ENCODE measurements at places on chromosomes 13 and 19. TPM values are rescaled to one million over a fixed set of nuclear protein-coding genes. Genes with fewer than 3 reads are reported as not detected.

DNA sequence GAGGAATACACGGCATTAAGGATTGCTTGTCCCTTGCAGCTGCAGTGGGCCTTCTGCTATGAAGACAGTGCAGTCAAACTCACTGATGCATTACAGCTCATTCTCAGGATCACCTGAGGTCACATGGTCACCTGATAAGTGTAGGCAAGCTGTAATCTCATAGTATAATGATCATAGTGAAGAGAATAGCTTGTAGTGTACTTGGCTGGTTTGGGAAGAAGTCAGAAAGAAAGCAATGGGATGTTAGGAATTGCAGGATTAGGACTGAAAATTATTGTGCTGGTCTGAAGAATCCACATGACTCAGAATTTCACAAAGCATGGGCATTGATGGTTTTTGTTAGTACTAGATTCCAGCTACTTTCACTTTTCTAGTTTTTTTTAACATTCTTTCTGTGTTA, 76.7 kb downstream of the MBNL2 start:
- no peak for DNase-seq

DNA sequence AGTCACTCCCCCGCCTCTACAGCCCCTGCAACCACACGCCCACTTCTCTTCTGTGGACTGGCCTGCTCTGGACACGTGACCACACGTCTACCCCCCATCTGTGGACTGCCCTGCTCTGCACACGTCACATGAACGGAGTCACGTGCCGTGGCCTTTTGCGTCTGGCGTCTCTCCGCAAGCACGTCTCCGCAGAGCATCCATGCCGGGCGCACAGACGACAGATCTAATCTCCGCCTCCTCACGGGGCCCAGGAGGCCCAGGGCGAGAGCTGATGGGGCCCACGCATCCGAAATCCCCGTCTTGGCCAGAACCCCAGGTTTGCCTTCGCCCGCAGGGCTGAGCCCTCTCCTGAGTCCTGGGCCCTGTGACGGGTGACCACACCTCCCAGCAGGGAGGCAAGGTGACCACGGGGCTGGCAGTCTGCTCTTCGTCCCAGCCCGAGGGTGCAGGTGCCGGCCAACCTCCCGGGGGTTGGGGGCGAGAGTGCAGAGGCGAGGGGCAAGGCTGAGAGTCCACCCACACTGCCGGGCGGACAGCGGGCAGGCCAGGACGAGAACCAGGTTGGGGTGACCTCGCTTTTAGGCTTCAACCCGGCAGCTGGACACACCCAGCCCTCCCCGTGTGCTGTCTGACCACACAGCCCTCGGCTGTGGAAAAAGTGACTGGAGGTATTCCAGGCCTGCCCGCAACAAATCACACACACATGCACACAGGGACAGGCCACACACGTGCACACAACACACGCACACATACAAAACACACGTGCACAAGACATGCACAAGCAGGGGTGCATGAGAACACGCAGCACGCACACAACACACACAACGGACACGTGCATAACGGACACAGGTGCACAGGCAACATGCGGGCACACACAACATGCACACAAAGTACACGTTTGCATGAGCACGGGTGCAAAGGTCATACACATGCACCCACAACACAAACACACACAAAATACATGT, 3.9 kb downstream of the SBNO2 start:
- peak; percentile 84 for DNase-seq

DNA sequence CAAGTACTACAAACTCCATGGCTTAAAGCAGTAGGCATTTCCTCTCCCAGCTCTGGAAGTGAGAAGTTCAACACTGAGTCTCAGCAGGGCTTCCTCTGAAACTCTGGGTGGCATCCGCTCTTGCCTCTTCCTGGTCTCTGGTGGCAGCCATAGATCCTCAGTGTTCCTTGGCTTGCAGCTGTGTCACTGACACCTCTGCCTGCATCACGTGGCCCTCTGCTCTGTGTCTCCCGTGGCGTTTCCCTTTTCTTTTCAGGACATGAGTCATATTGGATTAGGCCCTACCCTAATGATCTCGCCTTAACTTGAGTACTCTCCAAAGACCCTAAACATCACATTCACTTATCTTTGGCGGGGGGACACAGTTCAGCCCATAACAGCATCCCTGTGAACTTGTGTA, 466.7 kb downstream of the MYO16 start:
- no peak for DNase-seq

DNA sequence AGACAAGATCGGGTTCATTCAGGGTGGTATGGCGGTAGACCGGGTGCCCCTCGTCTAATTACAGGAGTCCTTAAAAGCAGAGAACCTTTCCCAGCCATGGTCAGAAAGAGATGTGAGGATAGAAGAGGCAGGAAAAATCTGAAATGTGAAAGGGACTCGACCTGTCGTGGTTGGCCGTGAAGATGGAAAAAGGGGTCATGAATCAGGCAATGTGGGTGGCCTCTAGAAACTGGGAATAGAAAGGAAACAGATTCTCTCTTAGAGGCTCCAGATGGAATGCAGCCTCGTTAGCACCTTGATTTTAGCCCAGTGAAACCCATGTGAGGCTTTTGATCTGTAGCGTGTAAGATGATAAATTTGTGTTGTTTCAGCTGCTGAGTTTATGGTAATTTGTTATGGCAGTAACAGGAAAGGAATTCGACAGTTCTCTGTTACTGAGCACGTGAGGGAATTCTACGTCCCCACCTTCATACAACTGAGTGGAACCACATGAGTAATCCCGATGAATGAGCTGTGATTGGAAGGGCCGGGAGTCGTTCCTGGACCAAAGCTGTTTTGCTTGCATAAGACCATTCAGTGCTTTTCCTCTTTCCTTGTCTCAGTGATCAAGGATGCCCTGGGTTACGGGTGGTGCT, 11.0 kb upstream of the CA11 start:
- DNase-seq, result no peak

DNA sequence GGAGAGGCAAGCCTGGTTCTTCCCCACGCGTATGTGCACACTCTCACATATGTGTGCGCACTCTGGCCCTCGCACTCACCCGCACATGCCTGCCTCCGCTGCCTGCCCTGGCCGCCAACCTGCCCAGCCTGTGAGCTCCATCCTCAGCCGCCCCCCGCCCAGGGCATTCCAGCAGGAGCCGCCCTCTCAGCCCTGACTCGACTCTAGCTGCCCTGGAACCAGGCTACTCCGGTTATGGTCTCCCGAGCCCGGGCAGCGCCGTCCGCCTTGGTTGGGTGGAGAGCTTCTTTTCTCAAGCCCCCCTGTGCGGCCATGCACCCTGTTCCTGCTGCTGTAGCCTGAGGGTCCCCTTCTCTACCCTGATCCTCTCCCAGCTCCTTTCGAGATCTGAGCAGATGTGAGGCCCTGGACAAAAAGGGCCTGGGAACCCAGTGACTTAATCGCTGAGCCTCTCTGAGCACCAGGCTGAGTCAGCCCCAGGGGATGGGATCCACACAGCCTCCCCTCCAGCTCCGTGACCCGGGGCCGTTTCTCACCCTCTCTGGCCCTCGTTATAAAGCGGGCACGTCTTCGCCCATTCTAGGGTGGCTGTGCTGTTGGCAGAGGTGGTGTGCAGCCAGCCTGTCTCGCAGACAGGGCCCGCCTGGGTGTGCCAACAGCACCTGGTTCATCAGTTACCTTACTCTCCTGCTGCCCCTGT, 191.5 kb downstream of the TEX29 start:
- DNase-seq, result peak; percentile 74

DNA sequence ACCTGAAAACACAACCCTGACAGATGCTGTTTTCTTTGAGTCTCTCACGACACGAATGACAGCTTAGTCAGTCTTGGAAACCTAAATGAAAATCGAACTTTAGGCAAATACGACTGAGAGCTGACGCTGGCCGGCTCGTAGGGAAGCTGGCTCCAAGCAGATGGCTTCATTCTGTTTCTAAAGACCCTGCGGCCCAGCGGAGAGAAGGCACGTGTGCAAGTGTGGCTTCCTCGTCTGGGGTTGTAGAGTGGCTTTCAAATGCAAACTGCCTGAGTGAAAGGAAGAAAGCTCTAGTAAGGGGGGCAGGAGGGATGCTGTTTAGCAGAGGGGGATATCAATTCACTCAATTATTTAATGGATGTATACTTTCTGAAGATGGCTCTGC, 26.1 kb upstream of the TIMM44 start:
- no peak for DNase-seq

FLT3LG gene
- 12.0 TPM for total RNA-seq
